Activated naive CD4-positive, alpha-beta T cell (primary cell): ENCODE measurements at places on chromosomes 7 and 10.

- no peak for DNase-seq
Observed at GRCh38 chr7:104998040-104998752, 15.8 kb upstream of the KMT2E start.

- DNase-seq = no peak
Observed at GRCh38 chr10:30579574-30579973, 50.0 kb downstream of the LYZL2 start.

DNA sequence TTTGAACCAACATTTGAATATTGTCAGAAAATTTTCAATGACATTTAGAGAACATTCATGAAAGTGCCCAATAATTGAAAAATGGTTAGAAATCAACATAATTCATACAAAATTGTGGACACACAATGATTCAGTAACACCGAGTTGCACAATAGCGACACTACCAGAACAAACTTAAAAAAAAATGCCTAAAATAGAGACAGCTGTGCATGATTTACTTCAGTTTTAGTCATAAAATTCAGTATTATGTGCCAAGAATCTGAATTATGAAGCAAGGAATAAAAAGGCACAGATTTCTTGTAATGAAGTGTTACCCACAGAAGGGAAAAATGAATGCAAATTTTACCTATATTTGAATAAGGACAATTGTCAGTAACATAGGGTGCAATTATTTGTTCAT, 396.0 kb downstream of the SEMA3D start:
- DNase-seq = no peak

DNA sequence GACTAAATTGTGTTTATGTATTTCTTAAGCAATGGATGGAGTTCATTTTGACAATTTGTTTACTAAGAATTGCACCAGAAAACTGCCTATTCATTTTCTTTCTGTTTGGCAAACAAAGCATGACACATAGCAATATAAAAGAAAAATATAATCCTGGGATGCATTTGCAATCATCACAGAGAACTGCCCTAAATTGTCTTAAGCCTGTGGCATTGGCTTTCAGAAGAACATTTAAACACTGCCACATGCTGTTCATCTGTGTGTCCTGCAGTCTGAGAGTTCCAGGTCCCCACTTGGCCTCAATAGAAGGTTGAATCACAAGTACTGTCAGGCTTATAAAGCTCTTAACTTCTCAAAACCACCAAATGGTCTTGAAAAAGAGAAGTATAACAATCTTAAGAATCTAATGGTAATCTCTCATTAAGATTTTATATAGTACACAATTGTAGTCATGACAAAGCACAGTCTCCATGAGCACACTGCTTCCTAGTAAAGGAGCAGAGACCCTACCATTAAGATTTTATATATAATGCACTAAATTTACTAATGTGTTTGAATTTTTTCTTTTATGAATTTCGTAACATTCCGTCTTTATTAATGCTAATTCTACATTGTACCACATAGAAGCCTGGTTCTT, 29.9 kb downstream of the RNLS start:
- DNase-seq = no peak

GRCh38 chr7:16034353-16034752, 347.9 kb upstream of the MEOX2 start:
- DNase-seq = no peak
